ENCODE measurements at places on chromosomes 5 and 9. TPM values are rescaled to one million over a fixed set of nuclear protein-coding genes. Genes with fewer than 3 reads are reported as not detected.

TIMD4 gene
- total RNA-seq: 0.88 TPM

DNA sequence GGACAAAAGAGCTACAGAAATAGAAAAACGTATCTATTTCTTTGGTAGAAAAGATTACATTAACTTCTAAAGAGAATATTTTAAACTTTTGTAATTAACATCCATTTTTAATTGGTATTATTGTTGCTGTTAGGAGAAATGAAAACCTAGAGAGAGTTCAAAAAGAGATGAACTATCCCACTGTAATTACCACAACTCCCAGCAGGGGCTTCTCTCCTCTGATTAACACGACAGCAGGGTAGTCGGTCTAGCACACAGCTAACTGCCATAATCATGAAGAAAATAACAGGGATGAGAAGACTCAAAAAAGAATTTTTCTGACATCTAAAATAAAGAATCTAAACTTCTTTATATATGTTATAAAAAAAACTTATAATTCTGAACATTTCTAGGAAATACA, 86.2 kb upstream of the CDH9 start:
- DNase-seq: no peak

- peak; percentile 86 for DNase-seq
Observed at GRCh38 chr5:81755320-81755719, 4.4 kb upstream of the SSBP2 start.

ATP10B gene
- 2.9 TPM for total RNA-seq

DNA sequence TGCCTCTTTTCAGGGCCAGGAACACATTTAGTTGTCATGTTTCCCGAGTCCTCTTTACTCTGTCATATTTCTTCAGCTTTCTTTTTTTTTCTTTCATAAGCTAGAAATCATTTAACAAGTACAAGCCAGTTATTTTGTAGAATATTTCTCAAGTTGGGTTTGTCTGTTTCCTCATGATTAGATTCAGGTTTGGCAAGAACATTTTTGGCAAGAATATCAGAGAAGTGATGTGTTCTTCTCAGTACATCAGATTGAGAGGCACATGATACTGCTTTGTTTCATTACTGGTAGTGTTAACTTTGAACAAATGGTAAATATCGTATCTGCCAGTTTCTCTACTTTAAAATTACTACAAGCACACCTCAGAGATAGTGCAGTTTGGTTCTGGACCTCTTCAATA, 45.1 kb downstream of the PCSK5 start:
- no peak for DNase-seq

PRSS3 gene
- total RNA-seq: not detected

DNA sequence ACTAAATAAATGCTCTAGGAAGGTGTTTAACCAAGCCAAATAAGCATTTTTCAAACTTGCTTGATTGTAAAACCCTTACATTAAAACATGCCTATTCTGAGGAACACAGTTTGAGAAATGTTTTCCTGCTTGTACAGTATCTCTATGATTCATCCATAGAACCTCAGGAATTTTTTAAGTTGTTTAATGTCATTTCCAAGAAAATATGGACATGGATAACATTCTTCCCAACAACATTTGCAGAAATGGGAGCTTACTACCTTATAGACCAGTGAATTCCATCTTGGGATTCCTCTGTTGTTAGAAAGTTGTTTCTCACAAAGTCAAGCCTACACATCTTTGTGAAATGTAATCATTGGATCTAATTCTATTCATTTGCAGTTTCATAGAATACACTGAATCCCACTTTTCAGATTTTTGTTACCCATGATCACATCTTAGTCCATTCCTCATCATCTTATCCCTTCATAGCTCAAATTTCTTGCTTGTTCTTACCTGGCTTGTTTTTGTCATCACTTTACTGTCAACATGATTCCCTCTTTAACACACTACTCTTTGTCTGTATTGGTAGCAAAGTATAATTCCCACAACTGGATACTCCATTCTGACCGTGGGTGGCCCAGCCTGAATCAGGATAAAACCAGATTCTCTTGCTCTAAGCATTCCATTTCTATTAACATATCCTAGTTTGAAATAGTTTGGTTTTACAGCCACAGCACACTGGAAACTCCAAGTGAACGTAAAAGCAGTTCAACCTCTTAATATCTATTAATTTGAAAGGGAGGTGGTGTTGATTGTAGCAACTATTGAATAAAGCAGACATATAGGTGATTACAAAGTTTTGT, 49.4 kb upstream of the PAPPA start:
- no peak for DNase-seq

FRMD3 gene
- 6.3 TPM for total RNA-seq

- DNase-seq: no peak
Observed at GRCh38 chr5:172450861-172451695, 3.2 kb downstream of the SH3PXD2B start.

- DNase-seq: no peak
Observed at GRCh38 chr5:34580983-34581382, 75.1 kb upstream of the RAI14 start.

- no peak for DNase-seq
Observed at GRCh38 chr5:92002721-92003274, 619.7 kb upstream of the ARRDC3 start.

DNA sequence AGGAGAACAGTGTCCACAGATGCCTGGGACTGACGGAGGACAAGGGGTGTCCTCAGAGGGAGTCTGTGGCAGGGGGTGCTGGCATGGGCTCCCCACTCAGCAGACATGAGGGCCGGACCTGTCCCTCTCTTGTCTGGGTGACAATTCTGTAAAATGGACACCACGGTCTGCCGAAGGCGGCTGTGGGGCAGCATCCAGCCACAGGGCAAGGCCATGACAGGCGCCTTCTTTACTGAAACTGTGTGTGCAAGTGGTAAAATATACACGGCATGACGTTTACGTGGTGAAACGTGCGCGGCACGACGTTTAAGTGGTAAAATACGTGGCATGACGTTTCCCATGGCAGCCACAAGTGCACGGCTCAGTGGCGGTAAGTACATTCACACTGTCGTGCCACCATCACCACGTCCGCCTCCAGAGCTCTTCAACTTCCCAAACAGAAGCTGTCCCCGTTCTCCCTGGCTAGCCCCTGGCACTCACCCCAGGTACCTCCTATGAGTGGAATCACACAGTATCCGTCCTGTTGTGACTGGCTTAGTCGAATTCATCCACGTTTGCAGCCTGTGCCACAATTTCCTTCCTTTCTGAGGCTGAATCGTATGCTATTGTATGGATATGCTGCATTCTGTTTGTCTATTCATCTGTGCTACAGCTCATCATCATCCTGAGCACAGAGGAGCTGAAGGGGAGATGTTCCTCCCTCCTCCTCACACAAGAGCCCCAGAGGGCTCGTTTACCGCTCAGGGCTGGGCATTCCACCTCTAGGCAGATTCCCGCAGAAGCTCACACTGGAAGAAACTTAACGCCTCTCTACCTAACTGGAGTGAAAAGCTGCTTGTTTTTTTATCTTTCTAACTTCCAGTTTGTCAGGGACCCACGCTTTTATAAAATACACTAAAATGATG, 52.5 kb downstream of the COL23A1 start:
- DNase-seq: no peak

DNA sequence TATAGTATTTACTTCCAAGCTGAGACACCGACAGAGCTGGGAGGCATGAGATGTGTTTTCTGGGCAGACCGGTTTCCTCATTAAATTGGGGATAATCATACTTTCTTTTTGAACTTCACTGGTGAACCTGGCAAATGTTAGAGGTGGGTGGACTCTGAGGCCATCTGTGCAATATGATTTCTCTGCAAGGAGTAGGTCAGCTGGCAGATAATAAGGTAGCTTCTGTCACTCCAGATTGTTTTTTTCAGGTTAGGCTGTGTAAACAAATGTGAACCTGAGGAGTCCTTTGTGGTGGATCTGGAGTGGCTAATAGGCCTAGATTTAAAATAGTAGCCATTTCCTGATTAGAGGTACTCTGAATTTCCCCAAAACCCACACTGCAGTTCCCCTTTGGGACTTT, 75.4 kb upstream of the S1PR3 start:
- DNase-seq: no peak

SLC46A2 gene
- total RNA-seq: 0.66 TPM

GRCh38 chr5:78735834-78736463, 87.4 kb upstream of the LHFPL2 start:
- DNase-seq: no peak

DNA sequence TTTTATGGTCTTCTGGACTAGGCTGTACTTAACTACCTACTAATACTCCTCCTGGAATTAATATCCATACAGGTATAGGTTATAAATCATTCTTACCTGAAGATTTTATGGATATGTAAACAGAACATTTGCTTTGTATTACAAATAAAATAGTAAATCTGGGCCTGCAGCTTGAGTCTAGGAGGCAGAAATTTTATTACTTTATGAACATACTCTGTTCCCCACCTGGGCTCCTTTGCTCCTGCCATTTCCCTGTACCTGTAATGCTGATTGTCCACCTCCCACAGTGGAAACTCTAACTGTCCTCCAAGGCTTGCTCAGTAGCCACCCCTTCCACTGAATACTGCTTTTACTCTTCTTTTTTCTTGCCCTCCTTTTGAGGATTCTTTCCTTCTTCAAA, 108.0 kb downstream of the PAM start:
- DNase-seq: no peak

- no peak for DNase-seq
Observed at GRCh38 chr5:129441096-129441495, 19.0 kb upstream of the ADAMTS19 start.

SLC1A3 gene
- total RNA-seq: 87.5 TPM

ANKRD18A gene
- 4.3 TPM for total RNA-seq

DNA sequence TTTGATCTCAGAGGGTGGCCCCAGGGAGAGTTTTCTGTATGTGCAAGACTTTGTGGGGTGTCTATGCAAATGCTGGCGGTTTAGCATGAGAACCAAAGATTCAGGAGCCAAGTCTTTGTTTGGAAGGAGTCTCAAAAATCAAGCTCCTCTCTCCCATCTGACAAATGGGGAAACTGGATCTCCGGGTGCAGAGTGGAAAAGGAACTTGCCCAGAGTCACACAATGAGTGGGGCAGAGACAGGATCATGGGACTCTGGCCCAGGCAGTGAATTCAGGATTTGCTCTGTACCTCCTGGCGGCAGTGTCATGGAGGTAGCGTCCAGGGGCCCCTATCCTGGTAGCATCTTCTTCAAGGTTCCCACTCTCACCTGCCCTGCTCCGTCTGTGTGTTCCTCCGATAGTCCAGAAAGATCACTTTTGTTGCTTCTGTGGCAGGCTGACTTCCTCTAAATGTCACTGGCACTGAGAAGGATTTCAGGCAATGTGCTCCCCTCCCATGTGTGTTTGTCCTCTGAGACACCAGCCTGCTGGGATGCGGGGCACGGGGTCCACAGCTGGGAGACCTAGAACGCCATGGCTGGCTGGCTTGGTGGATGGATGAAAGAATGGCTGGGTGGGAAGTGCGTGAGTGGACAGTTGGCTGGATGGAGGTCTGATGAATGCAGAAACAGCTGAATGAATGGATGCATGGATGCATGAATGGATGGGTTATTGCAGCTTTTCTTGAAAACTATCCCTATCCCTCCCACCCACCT, 3.6 kb downstream of the CCL19 start:
- DNase-seq: no peak

SPINK7 gene
- total RNA-seq: not detected

DNA sequence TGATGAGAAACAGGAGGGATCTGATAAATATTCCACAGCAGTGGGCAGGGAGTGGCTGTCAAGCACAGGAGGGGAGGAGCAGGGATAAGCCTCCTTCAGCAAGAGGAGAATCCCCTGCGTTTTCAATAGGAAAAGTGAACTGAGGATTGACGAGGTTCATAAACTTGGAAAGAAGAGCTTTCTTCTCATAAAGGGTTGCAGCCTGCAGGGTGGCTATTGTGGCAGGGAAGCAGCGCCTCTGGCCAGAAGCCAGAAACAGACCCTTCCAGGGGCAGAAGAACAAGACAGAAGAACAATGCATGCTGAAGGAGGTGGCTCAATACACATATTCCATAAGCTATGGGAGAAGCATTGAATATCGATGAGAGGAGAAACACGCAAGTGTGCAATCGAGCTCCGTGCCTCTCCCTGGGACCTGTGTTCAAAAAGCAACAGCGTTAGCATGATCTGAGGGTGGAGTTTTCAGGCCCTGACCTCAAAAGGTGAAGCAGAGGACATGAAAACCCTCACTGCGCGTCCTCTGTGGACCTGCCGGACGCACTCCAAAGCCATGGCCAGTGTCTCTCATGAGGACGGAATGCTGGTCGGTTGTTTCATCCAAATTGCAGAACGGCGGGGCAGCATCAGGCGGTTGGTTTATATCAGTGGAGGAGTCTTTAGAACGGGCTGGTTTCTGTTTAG, 67.6 kb downstream of the ANKRD33B start:
- no peak for DNase-seq

DNA sequence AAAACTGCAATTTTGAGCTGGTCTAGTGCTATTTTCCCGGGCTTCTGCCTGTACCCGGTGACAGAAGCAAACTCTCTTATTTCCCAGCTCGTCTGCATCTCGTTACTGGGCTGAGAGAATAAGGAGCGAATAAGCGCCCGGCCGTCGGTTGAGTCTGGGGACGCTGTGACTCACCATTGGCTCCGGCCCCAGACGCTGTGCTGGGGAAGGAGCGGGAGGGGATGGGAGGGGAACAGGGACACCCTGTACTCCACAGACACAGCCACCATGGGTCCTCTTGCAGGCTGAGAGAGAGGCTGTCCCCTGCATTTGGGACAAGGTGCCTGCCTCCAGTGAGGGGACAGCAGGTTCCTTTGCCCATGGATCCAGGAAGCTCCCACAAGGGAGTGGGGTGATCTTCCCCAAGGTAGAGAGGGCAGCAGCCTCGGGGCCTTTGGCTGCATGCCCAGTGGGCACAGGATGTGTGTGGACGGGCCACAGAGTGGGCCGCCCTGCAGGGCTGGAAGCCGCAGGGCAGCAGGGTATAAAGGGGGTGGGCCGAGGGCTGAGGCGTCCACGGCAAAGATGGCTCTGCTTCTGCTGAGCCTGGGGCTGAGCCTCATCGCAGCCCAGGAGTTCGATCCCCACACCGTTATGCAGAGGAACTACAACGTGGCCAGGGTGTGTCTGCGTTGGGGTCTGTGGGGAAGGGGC, at the start of gene LCN9:
TSS of gene LCN9 (plus strand) at position 552 of the 693 bp plus-strand sequence. CDS start at position 565, 13 bp downstream.
- DNase-seq: no peak

CDO1 gene
- 342 TPM for total RNA-seq

DNA sequence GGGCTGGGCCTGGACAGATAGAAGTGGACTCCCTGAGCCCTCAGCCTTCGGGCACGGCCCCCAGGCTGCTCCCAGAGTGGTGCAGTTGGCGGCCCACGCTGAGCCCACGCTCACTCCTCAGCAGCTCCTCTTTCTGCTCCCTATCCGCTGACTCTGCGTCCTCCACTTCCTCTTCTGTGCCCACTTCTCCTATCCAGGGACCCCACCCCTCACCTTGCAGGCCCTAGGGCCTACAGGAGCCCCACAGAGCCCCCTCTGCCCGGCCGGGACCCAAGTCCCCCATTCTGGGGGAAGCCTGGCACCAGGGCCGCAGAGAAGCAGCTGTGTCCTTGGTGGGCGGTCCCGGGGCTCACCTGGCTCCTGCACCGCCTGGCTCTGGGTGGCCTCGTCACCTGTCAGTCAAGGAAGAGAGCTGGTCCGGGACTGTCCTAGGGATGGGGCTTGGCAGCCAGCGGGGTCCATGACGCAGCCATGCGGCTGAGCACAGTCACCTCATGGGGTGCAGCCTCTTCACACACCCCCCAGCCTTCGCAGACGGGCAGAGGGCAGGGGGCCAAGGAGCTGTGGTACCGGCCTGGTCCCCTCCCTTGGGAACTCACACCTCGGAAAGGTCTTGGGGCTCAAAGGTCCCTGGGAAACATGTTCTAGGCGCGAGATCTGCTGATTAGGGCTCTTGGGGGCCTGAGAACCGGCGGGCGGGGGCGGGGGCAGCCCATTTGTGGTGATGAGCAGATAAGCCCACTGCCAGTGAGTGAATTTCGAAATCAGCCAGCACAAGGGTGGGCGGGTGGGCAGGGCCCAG, 5.4 kb upstream of the NRARP start:
- DNase-seq: no peak

PCDHGC3 gene
- total RNA-seq: 29.6 TPM

Data from breast epithelium (tissue), 4 donors.